ENCODE measurements at places on chromosomes 11 and 22. TPM values are rescaled to one million over a fixed set of nuclear protein-coding genes. Genes with fewer than 3 reads are reported as not detected.

- DNase-seq, result no peak
Observed at GRCh38 chr11:27039873-27040272, 742 bp upstream of the BBOX1 start.

- DNase-seq, result peak; percentile 80
Observed at GRCh38 chr22:42902875-42903510, 45.9 kb upstream of the ARFGAP3 start.

GRCh38 chr22:50305393-50305922, 2.0 kb downstream of the PLXNB2 start:
- no peak for DNase-seq

GRCh38 chr11:130216591-130217132, 57.1 kb downstream of the ST14 start:
- no peak for DNase-seq

GRCh38 chr11:95512682-95513081, 276.9 kb downstream of the FAM76B start:
- peak; percentile 87 for DNase-seq

DNA sequence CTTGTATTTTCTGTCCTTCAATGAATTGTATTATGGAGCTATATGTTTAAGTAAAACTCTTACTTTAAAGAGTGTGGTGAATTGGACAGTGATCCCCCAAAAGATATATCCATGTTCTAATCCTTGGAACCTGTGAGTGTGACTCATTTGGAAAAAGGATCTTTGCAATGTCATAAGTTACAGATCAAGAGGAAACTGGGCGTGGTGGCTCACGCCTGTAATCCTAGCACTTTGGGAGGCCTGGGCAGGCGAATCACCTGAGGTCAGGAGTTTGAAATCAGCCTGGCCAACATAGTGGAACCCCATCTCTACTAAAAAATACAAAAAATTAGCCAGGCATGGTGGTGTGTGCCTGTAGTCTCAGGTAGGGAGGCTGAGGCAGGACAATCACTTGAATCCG, 36.7 kb downstream of the ELF5 start:
- DNase-seq, result no peak

DNA sequence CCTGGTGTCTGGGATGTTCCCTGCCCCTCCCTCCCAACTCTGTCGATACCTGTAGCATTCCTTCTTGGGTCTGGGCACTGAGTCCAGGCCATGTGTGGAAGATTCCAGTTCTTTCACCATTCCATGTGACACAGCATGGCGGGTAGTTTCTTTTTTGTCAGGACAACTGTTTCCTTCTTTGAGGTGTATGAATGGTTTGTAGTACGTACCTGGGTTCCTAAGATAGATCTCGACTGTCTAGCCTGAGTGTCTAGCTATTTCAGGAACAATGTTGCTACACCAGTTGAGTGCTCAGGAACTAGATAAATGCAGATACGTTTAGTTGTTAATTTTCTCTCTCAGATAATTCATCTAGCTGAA, 43.3 kb downstream of the TNRC6B start:
- DNase-seq, result no peak

DNA sequence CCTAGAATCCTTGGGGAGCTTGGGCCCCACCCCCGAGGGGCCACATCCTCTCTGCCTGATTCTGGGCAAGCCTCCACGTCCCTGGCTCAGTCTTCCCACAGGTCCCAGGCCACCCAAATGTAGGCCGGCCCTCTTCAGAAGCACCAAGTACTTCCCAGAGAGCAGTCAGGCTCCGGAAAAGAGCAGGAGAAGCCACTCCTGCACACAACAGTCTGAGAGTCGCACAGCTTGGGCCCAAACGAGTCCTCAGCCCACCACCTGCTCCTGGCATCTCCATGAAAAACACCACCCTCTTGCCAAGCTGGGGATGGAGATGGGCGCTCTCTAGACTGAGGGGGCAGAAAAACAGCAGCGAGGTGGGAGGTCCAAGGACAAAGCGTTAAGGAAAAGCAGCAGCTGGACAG, 15.4 kb downstream of the EHD1 start:
- DNase-seq, result peak; percentile 64

DNA sequence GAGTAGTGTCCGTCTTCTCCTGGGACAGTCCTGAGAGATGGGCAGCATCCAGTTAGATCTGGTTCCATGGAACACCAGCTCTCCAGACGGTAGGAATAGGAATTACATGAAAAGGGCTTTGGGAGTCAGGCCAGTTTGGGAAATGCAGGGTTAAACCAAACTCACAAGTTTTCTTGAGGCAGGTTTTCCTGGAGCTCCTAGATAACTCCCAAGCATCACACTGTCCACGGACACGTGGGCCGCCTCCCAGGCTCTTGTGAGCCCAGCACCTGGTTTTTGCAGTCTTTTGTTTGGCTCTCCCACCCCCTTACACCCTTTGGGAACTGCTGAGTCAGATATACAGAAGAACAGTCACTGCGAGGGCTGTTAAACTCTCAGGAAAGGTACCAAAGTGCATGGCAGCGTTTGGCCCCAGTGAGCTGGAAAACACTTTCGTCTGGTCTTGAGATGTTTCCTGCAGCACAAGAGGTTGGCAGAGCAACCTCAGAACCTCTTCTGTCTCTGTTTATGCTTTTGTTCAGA, 90.0 kb downstream of the BCR start:
- no peak for DNase-seq

DNA sequence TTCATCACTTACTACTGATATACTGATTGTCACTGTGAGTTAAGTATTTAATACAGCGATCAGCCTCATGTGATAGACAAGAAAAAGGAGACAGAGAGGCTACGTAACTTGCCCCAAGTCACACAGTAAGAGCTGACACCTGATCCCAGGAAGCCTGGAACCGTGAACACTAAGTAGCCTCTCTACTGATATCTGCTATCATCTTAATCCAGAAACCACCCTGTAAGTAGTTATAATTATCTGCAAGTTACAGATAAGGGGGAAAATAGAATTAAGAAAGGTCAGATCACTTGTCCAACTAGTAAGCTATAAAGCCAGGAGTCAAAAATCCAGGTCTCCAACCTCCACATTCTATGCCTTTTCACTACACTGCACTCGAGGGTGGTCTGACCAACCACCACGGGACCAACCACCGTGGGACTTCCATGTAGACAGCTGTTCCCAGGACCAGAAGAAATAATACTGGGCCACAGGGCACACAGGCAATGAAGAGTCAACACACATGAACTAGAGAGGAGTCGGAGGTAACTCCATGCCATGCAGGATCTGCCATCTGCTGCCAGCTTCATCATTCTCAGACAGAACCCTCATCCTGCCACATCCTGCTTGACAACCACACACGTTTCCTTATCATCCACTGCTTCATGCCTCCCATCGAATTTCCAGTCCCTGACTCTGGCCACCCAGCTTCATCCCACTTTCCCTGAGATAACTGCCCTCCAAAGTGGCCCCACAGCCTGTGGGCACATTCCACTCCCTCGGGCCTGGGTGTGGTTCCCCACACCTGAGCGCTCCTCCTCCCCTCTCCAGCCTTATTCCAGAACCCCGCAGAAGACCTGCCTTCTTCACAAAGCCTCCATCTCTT, 58.6 kb downstream of the MICAL3 start:
- no peak for DNase-seq

- no peak for DNase-seq
Observed at GRCh38 chr11:33514079-33514925, 186.3 kb downstream of the C11orf91 start.

DNA sequence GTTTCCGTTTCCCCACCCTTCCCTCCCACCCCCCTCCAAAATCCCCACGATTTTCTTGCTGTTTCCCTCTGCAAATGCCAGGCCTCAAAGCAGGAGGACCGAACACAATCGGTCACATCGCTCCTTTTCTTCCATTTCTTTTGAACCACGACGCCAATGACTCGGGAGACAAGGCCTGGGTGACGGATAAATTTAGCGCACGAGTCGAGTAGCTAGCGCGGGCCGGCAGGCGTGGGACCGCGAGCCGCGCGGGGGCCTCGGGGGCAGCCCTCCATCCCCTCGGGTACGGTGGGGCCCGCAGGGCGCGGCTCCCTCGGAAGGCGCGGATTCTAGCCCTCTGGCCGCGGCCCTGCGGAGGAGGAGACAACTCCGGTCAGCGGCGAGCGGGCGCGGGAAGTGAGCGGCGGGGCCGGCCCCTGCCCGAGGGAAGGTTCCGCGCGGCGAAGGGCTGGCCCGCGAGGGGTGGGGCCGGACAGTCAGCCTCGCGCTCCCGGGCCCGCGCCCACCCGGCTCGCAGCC, 414 bp downstream of the JOSD1 start:
- DNase-seq, result peak; percentile 91

DNA sequence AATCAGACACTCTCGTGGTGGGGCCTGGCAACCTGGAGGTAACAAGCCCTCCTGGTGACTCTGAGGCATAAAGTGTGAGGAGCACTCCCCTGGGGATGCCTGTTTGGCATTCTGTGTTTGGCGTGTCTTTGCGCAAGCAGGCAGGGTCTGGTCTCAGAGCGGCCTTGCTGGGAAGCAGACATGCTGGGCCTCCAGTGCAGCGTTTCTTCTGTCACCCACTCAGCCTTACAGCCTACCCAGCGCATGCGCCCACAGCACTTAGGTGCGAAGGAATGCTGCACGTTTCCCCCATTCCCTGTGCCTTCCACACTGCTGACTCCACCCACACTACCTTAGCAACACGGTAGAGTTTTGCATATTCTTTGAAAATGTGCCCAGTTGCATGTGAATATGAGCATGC, 7.4 kb upstream of the CXCR5 start:
- no peak for DNase-seq

- no peak for DNase-seq
Observed at GRCh38 chr11:79694368-79694767, 253.5 kb upstream of the TENM4 start.

GRCh38 chr11:120642196-120642894, 130.8 kb downstream of the GRIK4 start:
- no peak for DNase-seq

ZBTB16 gene
- polyA plus RNA-seq, result 3.7 TPM

C11orf86 gene
- not detected for polyA plus RNA-seq

SCN3B gene
- polyA plus RNA-seq, result 31.6 TPM

RAG2 gene
- polyA plus RNA-seq, result 0.41 TPM

KRTAP5-2 gene
- not detected for polyA plus RNA-seq

RFPL3 gene
- not detected for polyA plus RNA-seq

SHISAL1 gene
- 11.5 TPM for polyA plus RNA-seq

DLG2 gene
- polyA plus RNA-seq, result 9.9 TPM

NCF4 gene
- 6.8 TPM for polyA plus RNA-seq
